Left kidney (tissue), 8 donors: ENCODE measurements at places on chromosomes 5 and 9.

GRCh38 chr5:77168161-77168878 is 42.2 kb upstream of the PDE8B start:
- no peak for DNase-seq

GRCh38 chr5:567664-568060 is 43.4 kb upstream of the SLC9A3 start:
- DNase-seq = no peak

DNA sequence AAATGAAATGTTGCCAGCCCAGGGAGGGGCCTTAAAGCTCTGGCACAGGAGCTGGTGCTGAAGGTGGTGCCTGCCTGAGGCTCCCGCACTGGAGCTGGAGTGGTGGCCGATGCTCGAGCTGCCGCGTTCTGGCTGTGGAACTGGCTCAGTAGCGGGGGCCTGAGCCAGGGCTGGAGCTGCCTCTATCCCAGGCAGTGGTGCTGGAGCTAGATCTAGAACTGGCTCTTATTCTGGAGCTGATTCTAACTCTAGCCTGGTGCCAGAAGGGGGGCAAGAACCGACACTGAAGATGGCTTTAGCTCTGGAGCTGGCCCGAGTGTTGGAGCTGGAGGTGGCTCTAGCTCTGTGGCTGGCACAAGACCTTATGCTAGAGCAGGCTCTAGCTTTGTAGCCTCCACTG is 19.2 kb downstream of the OBP2B start:
- DNase-seq = no peak

GRCh38 chr5:181207214-181207959 is 2.4 kb upstream of the TRIM7 start:
- peak; percentile 69 for DNase-seq

DNA sequence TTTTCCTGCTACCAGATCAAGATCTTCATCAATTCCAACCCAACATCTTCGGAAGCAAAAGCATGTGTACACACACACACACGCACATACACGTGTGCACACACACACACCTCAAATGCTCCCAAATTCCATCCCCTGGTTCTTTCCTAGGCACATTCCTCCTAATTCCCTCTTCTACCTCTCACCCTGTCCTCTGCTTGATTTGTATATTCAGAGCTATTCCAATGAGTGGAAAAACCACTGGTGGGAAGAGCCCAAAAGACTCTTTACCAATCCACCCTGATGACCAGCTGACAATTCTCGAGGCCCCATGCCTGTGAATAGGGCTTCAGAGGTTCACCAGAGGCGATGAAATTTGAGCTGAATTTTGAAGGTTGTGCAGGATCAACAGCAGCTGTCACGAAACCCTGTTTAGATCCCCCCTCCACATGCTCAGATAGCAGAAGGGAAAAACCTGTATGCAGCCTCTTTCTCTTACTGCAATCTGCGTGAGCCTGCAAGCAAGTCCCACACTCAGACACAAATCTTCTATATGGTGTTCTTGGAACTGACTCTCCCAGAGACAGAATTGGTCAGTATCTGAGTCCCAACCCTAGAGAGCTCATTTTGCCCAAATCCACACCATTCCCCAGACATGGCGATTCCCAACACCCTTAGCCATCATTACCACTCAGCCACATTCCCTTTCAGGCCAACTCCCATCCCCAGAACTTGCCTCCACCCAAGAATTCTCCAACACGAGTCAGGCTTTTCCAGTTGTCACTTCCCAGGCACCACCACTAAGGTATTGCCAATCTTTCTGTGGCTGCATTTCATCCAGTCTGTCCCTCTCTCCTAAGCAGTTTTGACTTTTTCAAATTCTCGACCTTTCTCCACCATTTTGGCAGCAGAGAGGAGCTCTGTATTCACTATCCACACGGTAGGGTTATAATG is 4.3 kb upstream of the TRIO start:
- no peak for DNase-seq
